ENCODE measurements at places on chromosomes 2 and 18.
A peak's percentile ranks its signal among the peaks of the same experiment; 100 is the strongest.

DNA sequence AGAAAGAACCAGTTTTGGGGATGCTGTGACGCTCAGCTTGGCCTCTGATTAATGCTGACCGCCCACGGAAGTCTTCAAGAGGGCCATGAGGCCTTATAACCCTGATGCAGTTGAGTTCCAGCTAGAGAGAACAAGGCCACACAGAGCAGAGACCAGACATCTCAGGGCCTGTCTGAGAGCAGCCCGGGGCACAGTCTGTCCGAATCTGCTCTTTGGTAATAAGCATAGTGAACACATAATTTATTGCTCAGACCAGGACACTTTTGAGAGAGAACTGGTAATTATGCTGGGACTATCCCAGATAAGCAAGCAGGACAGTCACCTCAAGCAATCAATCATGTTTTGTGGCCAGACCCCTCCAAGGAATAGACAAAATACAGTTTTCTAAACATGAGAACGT, 68.5 kb downstream of the STPG4 start:
- DNase-seq = no peak

GRCh38 chr2:122028371-122029100, 273.1 kb downstream of the TSN start:
- peak; percentile 6 for DNase-seq

- no peak for DNase-seq
Observed at GRCh38 chr2:97673915-97674283, 4.4 kb downstream of the C2orf92 start.

DNA sequence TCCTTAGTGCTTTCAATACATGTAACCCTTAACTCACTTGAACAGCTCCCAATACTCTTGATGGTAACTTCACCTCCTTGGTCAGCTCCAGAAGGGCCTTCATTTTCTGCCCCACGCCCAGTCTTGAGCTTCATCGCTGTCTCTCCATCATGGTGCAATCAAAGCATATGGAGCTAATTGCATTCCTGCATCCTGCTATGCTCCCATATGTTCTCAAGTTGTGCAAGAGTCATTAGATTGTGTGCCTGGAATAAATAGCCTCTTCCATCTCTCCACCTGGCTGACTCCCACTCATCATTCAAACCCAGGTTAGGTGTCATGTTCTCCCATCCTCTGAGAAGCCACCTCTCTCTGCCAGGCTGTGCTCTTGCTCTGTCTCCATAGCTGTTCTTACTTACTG, 364.5 kb upstream of the RGPD4 start:
- no peak for DNase-seq

DNA sequence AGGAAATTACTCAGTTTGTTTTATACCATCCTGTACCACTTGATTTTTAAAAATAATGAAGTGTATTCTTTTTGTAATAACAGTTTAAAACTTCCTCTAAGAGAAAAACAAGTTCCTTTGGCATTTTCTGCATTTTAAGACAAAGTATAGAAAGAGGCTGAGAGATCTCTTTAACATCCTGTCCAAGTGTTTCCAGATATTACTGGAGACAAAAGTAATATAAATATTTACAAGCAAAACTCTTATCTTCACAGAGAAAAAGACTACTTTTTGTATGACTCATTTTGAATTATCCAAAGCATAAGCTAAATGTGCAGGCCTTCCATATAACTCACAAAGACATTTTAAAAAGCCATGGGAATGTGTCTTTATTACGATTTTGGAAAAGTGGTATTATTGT, 221.1 kb downstream of the RDH14 start:
- no peak for DNase-seq

GRCh38 chr2:119760237-119760955, 674 bp downstream of the PTPN4 start:
- DNase-seq = no peak

- no peak for DNase-seq
Observed at GRCh38 chr2:201735486-201735885, 37.0 kb upstream of the MPP4 start.

DNA sequence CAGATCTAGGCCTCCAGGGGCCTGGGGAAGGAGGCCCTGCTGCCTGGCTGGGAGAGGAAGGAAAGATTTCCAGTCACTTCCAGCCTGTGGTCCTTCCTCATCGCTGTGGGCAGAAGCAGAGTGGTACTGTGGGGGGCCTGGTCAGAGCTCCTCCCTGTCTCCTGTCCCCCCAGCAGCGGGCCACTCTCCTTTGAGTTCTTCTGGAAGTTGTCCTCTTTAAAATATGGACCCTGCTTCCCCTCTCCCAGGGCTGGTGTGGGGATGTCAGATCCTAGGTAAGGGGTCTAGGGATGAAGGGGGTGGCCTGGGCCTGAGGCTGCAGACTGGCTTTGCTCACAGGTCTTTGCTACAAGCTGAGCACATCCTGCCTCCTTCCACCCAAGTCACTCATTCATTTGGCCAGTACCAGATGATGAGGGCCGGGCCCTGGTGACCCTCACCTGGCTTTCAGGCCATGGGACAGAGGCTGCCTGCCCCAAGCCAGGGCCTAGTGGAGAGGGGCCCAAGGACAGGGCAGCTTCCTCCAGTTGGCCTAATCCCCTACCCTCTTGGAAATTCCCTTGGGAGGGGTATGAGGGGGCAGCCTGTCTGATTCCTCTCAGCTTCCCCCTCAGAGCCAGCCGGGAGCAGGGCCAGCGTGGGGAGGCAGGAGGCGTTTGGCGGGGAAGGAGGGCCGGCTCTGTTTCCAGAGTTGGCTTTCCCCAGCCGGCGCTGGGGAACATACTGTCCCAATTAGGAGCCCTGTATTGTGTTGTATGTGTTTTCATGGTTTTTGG, 231.9 kb downstream of the DYSF start:
- no peak for DNase-seq

DNA sequence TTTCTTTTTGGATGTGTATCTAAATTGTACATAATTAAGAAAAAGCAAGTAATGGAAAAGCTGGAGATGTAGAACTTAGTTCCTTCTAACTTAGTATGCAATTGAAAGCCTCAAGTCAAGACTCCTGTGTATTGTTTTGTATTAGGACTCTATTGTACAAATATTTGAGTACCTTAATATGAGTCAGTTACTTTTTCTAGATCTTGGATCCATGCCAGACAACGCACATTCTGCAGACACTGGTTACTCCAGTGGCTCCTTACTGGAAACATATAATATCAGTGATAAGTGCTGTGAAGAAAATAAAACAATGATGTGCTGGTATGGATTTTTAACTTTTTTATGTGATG, 1.5 kb downstream of the SLC39A10 start:
- peak; percentile 64 for DNase-seq

GRCh38 chr2:184729581-184729980, 131.3 kb downstream of the ZNF804A start:
- no peak for DNase-seq

DNA sequence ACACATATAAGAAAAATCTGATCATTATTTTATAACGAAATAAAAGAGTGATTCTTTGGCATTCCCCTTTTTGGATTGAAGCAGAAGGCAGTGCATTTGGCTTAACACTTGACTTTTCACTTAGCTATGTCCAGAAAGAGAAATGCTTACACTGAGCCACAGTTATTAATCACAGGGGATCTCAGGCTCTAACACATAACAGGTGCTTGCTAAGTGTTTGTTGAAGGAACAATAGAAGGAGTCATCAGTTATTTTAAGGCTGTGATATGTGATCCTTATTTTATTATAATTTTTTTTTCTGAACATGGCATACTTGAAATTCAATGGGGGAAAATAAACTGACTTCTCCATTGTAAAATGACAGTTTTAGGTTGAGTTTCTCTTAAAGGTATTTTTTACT, 209.5 kb downstream of the UBE2E3 start:
- no peak for DNase-seq

DNA sequence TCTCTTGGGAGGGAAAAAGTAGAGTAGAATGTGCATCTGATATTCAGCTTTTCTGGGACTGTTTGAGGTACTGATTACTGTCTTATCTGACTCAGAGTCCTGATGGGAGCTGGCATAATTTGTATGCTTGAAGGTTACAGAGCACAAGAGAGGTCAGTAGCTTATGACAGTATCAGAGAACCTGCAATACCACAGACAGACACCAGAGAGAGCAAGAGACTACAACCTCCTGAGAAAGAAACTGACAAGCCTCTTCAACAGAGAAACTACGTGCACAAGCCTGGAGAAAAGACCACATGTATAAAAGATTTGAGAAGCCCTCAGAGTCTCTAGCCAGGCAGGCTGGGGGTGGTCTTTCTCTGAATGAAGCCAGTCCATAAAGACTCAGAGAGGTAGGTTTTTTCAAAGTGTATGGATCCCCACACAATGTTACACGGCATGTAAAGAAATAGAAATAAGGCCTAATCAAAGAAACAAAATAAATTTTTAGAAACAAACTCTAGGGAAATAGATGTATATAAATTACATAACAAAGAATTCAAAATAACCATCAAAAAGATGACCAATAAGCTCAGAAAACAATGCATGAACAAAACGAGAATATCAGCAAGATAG, 568.3 kb downstream of the LRRTM4 start:
- DNase-seq = peak; percentile 53

GRCh38 chr18:7467708-7468466, 99.2 kb upstream of the PTPRM start:
- no peak for DNase-seq

DNA sequence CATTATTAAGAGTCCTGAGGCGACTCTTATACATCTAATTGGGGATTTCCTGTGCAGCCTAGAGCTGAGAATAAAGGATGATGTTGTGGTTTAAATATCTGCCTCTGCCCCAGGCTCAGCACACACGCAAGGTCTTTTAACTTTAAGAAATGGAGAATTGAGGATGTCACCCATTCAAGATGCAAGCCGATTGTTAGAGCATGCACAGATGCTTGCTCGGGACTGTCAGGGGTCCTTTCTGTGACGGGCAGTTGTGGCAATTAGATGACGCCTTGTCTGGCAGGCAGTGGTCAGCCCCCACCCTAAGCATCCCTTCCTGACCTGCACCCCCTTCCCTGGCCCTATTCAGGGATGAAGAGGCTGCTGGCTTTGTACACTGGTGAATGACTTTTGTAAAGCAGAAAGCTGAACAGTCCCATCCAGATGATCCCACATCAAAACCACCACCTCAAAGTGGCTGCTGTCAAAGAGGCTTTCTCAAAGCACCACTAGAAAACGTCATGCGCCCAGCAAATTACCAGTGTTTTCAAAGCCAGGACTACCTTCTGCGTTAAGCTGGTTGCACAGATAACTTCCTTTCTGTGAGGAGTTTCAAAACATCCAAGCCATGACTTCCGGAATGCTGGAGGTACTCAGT, 23.7 kb downstream of the FAM178B start:
- no peak for DNase-seq

DNA sequence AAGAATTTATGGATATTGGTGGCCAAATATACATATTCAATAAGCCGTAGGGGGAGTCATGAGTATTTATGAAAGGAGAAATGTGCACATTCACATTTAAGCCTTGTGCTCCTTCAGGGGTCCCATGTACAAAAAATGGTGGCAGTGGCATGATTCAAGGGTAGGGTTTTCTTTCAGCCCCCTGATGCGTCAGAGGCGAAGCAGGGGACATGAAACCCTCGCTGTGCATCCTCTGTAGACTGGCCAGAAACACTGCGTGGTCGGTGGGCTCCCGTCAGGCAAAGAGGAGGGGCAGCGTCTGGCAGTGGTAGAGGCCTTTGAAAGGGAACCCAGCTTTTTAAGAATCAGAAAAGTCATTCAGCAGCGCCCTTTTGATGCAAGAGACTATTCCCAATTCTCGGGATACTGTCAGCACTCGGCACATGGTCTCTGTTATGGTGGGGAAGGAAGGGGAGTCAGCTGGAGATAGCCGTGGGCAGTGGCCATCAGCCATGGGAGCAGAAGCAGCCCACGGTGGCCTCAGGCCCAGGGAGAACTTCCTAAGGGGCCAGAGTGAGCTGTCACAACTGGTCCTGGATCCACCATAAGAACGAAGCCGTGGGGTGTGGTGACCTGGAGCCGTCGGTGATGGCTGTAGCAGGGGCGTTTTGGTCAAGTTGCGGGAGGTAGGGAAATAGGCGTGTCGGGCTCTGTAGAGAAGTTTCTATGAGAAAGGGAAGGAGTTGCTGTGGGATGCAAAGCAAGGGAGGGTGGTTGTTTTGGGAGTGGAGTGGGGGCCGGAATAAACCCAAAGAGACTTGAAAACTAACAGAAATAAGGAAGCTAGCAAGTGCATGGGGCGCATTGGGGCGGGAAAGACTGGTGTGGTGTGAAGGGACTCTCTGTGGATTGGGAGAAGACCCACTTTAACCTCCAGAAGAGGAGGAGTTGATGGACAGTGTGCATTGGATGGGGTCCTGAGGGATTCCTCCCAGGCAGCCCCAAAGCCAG, 95.6 kb downstream of the SH3BP4 start:
- no peak for DNase-seq

DNA sequence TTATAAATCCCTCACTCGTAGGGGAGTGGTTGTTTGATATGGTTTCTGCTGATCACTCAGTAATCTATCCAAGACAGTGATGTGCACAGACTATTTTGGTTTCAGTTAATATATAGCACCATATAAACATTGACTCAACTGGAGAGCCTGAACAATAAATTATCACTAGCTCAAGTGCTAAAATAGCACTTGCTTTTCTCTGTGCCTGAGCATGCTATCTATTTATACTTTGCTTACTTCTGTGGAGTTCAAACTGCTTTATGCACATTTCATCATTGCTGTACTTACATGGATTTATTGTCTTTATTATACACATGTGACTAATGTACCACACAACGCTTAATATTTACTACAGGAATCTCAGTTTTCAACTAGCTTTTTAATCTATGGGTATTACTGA, 133.6 kb downstream of the BCL2 start:
- DNase-seq = no peak

DNA sequence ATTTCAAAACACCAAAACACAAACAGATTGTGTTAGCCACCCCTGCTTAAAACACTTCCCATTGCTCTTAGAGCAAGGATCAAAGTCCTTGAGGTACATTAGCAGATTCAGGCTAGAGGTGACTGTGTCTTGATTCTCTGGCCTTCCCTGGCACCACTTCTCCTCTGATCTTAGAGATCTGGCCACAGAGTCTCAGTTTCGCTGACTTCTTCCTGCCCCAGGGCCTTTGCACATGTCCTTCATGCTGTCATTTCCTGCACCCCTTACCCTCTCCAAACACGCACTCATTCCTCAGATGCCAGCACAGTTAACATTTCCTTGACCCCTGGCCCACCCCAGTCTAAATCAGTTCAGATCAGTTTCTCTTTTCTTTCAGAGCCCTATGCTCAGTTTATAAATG, 16.9 kb downstream of the CXCR4 start:
- no peak for DNase-seq

GRCh38 chr2:2226326-2226725, 104.7 kb downstream of the MYT1L start:
- no peak for DNase-seq

GRCh38 chr2:15814946-15815345, 125.4 kb upstream of the MYCN start:
- DNase-seq = no peak

- no peak for DNase-seq
Observed at GRCh38 chr2:41659758-41660157, 388.1 kb upstream of the PKDCC start.

GRCh38 chr2:149561309-149561926, 26.2 kb downstream of the MMADHC start:
- DNase-seq = peak; percentile 31

- no peak for DNase-seq
Observed at GRCh38 chr2:83578405-83578804, 880.7 kb downstream of the SUCLG1 start.

- DNase-seq = no peak
Observed at GRCh38 chr2:118851650-118852049, 4.2 kb upstream of the EN1 start.
